ENCODE measurements at places on chromosomes 2 and 18.

DNA sequence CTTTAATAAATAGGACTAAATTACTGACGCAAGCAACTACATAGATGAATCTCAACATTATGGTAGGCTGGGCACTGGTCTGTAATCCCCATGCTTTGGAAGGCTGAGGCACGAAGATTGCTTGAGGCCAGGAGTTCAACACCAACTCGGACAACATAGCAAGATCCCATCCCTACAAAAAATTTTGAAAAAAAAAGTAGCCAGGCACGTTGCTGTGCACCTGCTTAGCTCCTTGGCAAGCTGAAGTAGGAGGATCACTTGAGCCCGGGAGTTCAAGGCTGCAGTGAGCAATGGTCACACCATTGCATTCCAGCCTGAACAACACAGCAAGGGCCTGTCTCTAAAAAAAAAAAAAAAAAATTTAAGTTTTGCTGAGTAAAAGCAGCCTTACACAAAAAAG is 43.4 kb upstream of the VIT start:
- no peak for DNase-seq

DNA sequence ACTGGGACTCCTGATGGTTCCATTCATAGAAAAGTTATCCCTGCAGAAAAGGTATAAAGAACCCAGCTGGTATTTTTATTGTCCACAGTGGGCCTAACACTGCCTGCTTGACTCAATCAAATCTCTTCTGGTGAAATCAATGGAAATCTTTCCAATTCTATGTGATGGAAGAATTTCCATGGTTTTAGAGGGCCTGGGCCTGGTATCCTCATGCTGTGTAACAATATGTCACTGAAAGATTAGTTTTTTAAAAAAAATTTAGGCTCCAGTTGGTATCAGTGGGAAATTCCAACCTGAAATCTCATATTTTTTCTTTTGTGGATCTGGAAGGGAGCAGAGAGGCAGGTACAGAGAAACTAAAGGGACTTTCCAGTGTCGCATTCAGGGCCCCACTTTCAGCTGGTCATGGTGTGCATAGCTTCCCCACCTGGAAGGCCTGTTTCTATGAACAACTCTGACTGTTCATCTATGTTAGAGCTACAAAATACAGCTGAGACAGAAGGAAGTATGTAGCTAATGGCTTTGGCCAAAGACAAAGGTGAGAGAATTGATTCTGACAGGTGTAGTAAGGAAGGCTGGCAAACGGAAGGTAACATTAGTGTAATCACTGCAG is 20.9 kb downstream of the NEB start:
- no peak for DNase-seq

DNA sequence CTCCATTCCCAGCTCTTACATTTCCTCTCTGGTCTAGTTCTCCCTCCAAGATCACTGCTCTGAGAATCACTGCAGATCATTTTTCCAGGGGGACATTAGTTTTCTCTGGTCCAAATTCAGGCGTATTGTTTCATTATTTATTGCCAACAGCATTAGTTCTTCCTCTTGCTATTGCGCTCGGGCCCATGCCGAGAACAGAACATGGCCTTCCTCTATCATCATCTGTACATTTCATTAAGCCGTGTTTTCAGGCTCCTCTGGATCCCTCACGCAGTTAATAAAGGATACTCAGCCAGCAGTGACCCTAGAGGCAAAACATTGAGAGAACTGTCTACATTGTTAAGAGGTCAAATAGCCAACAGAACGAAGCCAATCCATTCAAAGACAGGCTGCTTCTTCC is 63.9 kb downstream of the CCBE1 start:
- DNase-seq = no peak

- no peak for DNase-seq
Observed at GRCh38 chr2:44188696-44189095, 20.0 kb downstream of the PPM1B start.

DNA sequence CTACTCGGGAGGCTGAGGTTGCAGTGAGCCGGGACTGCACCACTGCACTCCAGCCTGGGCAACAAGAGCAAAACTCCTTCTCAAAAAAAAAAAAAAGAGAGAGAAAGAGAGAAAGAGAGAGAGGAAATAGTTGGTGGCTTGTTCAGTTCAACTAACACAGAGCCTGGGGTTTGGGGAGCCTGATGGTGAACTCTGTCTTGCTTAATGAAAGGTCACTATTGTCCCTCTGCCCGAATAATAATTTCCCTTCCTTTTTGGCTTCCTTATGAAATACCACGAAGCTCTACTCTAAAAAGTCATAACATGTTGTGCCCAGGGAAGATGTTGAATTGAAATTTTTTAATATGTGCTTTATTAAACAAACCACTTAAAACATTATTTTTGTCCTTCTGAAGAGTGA is 17.3 kb downstream of the BCL2 start:
- no peak for DNase-seq

GRCh38 chr18:32450026-32450691 is 20.5 kb downstream of the GAREM1 start:
- DNase-seq = no peak

DNA sequence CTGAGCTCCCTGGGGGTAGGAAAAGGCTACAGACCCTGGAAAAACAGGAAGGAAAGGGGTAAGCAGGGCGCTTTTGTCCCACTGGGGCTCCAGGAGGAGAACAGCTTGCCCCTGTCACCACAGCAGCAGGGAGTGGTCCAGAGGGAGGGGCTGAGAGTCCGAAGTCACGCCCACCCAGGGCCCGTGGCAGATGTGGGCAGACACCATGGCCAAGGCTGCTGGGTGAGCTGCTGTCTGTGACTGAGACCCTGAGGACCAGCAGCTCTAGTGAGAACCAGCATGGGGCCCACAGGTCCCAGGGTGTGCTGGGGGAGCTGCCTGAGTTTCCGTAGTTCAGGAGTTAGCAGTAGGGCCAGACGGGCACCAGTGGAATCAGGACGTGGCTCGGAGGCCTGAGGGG is 162.0 kb downstream of the SPP2 start:
- no peak for DNase-seq

GRCh38 chr2:160918906-160919503 is 241.2 kb upstream of the TANK start:
- DNase-seq = peak; percentile 87

DNA sequence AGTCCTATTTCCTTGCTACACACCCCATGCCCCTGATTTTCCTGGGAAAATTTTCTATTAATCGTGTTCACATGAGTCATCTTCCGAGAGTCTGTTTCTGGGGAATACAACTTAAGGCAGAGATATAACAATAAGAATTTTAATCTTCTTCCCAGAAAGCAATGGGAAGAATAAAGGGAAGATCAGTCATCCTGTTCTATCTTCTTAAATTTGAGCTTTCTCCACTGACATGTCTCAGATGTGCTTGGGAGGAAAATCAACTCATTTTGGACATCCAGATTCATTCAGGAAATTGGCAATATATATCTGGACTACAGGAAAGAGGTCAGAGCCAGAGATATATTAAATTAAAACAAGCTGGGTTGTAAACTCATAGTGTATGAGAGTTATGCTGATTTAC is 62.3 kb upstream of the SPAG16 start:
- no peak for DNase-seq

- DNase-seq = peak; percentile 28
Observed at GRCh38 chr2:25367296-25367695, 25.6 kb upstream of the DNMT3A start.

DNA sequence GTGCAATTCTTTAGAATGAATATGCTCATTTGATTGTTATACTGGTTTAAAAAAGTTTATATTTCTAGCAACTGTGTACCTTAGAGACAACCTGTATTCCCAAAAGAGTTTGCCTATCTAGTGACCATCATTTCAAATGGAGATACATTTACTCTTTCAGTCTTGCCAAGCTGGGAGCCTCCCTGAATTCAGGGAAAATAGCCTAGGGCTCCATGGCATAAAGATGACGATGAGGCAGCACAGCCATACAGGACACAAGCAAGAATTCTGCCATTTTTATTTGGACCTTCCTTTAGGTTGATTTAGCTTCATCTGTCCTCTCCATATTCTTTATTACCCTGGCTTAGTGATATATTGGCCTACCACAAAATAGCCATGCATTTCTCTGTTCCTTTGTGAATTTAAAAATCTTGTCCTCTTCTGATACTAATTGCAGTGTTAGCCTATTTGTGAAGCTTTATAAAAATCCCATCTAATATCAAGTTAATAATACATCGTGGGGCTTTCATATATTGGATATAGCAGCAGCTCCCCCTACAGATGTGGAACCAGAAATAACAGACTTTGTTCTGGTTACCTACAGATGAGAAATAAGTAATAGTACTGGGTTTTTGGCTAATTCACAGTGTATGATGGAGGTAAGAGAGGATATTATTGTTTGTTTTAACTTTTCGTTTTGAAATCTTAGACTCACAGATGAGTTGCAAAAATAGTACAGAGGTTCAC is 1661.9 kb upstream of the PIK3C3 start:
- DNase-seq = no peak

- no peak for DNase-seq
Observed at GRCh38 chr2:176270100-176270750, 983 bp downstream of the MTX2 start.

DNA sequence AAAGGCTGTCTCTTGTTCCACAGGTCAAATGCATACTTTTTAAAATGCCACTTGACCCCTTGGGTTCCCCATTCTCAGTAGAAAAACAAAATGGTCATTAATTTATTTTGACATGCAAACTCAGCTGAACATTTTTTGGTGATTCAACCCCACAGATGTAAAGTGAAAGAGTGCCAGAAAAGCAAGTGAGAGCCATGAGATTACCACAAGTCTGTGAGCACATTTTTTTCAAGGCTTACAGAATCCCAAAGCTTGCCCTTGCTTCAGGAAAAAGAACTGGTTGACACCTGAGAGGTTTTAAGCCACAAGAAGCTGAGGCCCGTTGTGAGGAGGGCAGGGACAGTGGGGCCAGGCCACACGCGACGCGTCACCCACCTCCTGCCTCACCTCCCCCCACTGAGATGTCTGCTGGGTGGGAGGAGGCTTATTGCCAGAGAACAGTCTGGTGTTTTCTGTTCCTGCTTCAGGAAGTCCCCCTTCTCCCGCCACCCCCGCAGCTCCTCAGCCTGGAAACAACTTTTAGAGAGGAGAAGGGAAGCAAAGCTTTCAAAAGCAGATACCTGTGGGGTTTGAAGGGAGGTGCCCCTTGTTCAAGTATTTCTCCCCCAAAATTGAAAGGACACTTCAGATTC is 70.4 kb upstream of the CYP1B1 start:
- DNase-seq = no peak

DNA sequence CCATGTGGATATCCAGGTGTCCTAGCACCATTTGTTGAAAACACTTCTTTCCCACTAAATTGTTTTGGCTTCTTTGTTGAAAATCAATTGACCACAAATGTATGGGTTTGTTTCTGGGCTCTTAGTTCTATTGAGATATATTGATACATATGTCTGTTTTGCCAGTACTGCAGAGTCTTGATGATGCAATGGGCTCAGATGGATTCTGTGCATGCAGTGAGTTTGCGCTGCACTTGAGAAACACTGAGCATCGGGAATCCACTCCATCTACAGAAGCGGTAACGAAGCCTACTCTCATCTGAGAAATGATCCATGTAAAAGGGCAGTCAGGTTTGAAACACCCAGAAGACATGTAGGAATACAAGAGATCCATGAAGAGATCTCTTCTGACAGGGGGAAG is 21.9 kb upstream of the DNAJC10 start:
- DNase-seq = no peak

- DNase-seq = no peak
Observed at GRCh38 chr2:121375621-121376159, 90.7 kb upstream of the TFCP2L1 start.

- no peak for DNase-seq
Observed at GRCh38 chr2:53740170-53740569, 27.4 kb upstream of the CHAC2 start.

DNA sequence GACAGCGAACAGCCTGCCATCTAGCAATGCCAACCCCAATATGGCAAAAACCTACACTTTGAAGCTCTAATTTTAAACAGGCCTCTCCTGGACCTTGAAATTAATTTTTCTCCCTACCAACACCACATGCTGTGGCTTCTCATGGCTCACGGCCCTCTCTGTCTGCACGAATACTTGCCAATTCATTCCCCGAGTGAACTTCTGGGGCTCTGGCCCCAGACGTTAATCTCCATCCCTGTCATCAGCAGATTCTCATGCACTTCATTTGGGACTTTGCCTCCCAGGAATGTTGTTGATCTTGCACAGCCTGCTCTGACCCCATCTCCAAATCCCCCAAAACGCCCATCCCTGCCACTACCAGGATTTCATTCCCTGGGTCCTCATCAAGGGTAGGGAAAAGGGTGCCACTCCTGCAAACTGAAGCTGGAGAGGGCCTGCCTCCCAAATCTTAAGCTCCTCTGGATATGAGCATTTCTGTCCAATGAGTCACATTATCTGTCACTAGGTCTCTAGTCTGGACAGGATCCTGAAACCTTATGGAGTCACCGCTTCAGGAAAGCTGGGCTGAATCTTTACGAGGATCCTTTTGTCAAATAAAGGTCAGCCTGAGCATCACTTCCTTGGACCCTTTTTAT is 10.4 kb downstream of the FIGLA start:
- DNase-seq = no peak

DNA sequence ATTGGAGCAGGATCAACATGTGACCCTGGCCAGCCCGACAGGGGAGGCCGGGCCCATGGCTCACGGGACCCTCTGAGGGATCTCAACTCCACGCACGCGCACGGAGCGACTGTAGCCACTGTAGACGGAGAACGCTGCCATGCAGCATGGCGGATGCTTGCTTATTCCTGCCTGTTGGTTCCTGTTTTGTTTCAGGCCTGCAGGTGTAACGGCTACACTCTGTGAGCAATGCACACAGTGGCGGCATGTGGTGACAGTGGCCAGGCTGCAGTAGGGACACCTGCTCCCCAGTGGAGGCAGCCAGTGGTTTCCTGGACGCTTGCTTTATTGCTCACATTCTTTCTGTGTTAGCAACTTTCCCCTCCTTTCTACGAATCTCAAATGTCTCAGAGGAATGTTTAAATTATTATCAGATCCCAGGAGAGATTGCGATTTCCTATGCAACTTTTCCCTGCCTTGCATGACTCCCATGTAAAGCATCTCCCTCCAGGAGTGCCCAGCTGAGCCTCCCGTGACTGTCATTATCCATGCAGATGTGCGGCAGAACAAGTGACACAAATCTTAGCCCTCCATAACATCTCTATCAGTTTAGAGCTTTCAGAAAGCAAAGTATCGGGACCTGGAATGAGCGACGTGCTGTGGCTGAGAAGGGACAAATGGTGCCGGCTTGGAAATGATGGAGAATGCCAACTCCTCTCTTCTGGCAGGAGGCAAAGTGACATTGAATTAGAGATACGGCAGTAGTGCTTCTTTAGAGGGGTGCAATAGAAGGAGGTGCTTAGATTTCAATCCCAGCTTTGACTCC is 209.7 kb downstream of the ASB1 start:
- no peak for DNase-seq

- DNase-seq = no peak
Observed at GRCh38 chr2:54289917-54290316, 33.9 kb upstream of the TSPYL6 start.

DNA sequence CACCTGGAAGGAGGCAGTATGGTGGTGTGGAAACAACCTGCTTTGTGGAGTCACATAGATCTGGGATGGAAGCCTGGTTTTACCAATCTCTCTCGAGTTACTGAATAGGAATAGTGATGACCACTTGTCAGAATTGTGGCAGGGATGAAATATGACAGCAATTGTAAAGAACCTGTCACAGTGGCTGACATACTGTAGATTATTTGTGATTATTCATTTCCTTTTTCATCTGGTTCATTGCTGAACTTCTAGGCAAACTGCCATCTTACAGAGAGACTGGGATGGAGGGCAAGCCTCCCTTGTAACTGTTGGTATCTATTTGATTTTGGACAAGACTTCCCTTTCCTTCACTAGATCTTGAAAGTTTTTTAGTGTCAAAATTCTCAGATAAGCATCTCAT is 42.0 kb downstream of the FMNL2 start:
- no peak for DNase-seq

GRCh38 chr2:178114462-178114861 is 2.2 kb downstream of the RBM45 start:
- DNase-seq = no peak

GRCh38 chr2:32715391-32715841 is 87.6 kb downstream of the TTC27 start:
- DNase-seq = no peak
